ENCODE measurements at places on chromosomes 11 and 22.
A peak's percentile ranks its signal among the peaks of the same experiment; 100 is the strongest.

DNA sequence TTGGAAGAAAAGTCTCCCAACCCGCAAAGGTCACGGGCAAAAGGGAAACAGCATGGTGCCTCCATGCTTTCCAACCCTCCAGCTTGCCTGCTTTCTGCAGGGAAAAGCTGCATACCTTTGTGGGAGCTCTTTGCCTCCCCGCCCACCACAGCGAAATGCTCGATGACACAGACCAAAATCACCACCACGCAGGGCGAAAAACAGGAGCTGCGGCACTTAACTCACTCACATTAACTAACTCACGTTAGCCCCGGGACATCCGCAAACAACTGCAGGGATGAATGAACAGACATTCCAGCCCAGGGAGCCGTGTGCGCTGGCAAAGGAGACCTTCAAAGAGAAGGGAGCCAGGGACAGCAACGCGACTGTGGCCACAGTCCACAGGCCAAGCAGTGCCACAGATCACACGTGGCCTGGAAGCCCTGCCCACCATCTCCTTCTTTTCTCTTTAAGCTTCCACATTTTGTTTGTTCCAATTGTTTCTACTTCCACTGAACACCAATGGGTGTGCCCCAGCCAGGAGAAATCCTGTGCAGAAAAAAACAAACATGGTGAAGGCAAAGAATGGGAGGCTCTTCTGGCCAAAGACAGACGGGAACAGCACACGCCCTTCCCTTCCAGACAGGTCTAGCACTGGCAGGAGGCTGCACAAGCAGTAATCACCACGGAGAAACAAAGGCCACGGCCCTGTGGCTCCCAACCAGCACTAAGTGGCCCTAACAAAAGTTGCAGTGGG, 39.3 kb downstream of the DUSP8 start:
- DNase-seq, result no peak

- peak; percentile 17 for DNase-seq
These were observed 824 bp upstream of the CBX6 start for GRCh38 chr22:38872831-38873248.

DNA sequence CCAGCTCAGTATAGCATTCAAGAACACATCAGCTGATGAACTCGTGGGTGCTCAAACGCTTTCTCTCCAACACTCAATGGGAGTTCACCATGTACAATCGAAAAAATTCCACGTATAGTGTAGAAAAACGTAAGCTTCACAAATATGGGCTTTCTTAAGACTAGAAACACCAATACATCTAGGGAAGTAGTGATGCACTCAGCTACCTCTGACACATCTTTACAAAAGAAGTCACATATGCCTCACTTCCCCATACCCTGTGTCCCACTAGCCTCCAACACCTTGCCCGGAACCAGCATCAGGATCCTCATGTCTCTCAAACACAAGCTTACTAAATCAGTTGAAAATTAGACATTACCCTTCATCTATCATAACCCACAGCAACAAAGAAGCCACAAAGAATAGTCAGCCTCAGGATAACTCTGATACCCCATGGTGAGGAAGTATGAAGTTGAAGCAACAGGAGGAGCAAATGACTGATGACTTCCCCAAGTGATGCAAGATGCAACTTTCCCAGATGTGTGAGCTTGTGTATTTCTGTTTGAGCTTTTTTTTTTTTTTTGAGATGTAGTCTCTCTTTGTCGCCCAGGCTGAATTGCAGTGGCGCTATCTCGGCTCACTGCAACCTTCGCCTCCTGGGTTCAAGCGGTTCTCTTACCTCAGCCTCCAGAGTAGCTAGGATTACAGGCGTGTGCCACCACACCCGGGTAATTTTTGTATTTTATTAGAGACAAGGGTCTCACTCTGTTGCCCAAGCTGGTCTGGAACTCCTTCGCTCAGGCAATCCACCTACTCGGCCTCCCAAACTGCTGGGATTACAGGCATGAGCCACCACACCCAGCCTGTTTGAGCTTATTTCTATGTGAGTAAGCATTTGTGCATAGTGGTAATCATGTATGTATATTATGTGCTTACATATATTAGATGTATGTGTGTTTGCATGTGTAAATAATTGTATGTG, 8.5 kb upstream of the DENND5A start:
- peak; percentile 15 for DNase-seq

- DNase-seq, result no peak
These were observed 67.0 kb downstream of the SHANK2 start for GRCh38 chr11:71185411-71185810.

DNA sequence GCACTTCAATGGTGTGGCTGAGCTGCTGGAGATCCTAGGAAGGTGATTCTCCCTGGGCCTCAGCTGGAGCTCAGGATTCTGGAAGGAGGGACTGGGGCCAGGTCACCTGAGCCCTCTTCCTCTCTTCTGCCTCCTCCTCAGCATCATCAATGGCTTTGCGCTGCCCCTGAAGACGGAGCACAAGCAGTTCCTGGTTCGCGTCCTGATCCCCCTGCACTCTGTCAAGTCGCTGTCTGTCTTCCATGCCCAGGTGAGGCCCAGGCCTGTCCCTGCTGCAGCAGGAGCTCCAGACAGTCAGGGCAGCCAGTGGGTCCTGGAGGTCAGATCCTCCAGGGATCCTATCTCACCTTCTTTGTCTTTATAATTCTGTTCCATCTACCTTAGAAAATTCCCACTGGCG, 5.4 kb downstream of the GPHA2 start:
- no peak for DNase-seq

GRCh38 chr11:19433367-19433766, 192.6 kb upstream of the E2F8 start:
- no peak for DNase-seq

DNA sequence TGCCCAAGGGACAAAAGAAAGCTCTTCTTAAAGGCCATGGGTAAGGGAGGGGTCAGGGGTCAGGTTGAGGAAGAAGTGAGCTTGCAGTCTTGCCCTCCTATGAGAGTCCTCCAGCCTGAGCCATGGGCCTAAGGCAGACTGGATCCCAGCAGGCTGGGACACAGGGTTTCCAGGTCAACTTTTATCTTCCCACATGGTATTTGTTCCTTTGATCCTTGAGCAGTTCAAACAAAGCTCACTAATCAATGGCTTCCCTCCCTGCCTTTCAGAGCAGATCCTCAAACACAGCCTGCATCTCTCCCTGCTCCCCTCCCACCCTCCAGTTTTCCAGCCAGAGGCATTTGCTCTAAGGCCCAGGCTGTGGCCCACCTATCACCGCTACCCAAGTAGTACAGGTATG, 589.3 kb downstream of the INSC start:
- no peak for DNase-seq

- no peak for DNase-seq
These were observed 81.9 kb downstream of the PRR5L start for GRCh38 chr11:36377759-36378564.

- DNase-seq, result no peak
These were observed 4.5 kb downstream of the FTH1 start for GRCh38 chr11:61963016-61963281.

DNA sequence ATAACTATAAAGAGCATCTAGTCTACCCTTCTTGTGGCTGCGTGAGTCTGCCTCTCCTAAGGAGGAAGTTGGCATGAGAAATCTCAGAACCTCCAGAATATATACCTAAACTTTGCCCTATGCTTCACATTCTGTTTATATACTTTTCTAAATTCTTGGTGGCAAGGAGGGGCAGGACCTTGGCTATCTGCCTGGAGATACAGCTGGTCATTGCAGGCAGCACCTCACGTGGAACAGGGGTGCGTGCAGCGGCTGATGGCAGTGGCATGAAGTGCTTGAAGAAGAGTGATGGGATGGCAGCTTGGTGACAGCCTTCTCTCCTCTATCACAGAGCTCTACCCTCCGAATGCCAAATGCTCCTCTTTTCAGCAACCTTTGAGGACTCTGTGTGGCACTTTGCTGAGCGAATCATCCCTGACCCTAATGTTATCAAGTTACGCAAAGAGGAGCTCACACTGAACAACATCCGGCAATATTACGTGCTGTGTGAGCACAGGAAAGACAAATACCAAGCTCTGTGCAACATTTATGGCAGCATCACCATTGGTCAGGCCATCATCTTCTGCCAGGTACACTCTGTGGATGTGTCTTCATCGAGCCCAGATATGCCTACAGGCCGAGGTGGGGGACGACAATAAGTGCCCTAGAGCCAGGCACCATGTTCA, 12.5 kb downstream of the DDX25 start:
- DNase-seq, result no peak

DNA sequence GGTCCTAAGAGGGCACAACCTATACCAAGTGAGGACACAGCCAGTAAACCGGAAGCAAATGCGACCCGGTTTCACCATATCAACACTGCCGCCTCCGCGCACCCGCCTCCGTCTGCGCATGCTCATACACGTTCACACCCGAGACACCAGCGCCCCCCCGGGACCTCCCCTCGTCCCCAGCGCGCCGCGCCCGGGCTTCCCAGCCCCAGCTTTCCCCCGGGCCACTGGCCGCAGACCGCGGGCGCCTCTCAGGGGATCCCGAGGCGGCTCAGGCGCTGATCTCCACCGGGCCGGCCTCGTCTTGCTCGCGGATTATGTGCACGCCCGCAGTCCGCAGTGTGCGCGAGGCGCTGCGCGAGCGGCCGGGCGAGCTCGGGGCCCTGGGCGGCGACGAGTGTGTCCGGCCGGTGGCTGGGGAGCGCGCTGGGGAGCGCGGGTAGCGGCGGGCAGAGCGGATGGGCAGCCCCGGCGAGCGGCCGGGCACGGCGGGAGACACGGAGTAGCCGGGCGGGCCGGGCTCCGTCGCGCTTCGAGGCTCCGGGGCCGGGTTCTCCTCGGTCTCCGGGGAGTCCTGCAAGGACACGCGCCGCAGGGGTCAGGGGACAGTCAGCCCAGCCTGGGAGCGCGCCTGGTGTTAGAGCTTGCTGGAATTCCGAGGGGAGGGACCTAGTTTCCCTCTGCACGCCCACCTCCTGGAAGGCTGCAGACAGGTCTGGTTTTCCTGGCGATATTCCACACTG, 2.0 kb downstream of the HEPN1 start:
- peak; percentile 85 for DNase-seq

DNA sequence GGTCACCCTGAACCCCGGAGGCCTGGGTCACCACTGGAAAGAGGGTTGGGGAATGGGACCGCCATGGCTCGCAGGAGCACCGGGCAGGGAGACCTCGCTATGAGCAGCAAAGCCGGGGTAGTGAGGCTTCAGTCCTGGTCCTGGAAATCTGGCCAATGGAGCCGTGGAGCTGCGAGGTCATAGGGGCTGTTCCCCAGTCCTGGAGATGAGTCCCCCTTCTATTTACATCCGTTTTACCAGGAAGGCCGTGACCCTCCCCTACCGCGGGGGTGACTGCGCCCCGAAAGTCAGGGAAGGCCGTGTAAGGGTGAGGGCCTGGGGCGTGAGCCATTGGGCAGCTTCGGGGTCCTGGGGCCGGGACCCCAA, 449 bp downstream of the PIDD1 start:
- DNase-seq, result no peak

DNA sequence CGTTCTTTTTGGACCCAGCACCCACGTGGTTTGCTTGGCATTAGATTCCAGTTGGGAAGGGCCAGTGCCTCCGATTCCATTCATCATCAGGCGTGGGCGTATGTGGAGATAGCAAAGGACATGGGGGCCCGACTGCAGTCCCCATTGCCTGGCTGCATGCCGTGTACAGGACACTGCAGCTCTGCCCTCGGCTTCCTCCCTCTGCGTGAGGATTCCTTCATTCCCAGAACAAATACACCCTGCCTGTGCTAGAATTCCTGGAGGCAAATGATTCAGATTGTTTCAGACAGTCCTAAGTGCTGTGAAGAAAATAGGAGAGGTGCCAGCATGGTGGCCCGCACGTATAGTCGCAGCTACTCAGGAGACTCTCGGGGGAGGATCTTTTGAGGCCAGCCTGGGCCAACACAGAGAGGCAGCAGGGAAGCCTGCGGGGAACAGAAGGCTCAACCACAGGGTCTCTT, 15.4 kb downstream of the DERL3 start:
- no peak for DNase-seq

DNA sequence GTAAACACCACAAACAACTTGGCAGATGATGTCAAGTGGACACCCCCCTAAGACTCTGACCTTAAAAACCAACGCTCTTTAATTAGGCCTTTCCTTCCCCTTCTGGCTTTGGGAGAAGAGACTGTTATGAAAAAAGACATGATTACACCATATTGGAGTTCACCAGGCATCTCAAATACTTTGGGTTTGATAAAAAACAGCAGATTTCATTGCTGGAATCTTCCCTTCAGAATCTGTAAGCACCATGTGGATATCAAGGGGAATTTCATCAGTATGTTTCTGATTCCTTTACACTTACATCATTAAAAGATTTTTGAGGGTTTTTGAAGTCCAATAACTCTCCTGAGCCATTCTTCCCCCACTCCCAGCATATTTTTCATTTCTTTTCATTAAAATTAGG, 85.6 kb downstream of the KIRREL3 start:
- no peak for DNase-seq

DNA sequence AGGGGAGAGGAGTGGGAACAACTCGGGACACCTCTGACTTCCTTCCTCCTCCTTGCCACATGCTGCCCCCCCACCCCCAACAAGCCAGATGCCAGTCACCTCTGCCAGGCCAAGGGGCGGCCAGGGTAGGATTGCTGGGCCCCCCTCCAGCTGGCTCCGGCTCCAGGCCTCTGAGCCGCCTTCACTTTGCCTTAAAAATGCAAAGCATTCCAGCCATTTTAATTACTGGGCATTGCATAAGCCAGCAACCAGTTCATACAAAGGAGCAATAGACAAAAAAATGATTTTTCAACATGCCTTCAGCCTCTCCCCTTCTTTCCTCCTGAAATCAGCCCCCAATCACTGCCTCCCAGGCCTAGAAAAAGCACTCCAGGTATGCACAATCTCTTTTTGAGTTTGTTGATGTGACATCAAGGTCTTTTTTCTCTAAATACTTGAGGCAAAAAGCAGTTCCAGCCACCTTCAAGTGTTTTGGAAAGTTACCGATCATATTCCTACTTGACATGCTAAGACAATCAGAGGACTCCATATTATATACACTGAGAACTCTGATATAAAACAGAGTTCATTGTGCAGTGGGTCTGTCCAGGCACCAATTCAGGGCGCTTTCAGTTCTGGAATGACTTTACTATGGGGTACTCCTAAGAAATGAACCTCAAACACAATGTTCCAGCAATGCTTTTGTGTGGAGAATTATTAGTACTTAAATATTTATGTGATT, 12.4 kb upstream of the TIMP3 start:
- no peak for DNase-seq

DNA sequence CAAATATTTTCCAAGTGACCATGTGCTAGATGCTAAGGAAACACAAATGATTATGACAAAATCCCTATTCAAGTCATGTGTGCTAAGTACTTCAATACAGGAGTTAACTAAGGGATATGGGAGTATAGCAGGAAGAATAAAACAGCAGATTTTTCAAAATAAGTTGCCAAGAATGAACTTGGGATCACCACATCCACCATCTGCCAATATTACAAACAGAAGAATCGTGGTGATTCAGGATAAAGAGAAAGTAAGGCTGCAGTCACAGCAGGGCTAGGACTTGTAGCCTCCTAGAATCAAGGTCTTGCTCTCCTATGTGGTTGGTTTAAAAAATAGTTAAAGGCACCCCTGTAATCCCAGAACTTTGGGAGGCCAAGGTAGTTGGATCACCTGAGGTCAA, 34.3 kb downstream of the MRTFA start:
- no peak for DNase-seq

GRCh38 chr11:66011239-66011784, 496 bp upstream of the CST6 start:
- DNase-seq, result no peak

- no peak for DNase-seq
These were observed 5.9 kb upstream of the BDNF start for GRCh38 chr11:27705873-27706820.

GRCh38 chr11:98411777-98412176, 609.0 kb upstream of the CNTN5 start:
- no peak for DNase-seq

- no peak for DNase-seq
These were observed 4.5 kb downstream of the ZNRF3 start for GRCh38 chr22:28887725-28888459.
